ENCODE measurements at places on chromosomes 6 and 20. TPM values are rescaled to one million over a fixed set of nuclear protein-coding genes. Genes with fewer than 3 reads are reported as not detected.

Gene MYLK2
- total RNA-seq = not detected

Gene ZBTB46
- total RNA-seq = 1.7 TPM

Gene GLP1R
- total RNA-seq = not detected

Gene BPI
- not detected for total RNA-seq

Gene NRN1
- total RNA-seq = not detected

Gene HLA-DOB
- 1.0 TPM for total RNA-seq

Gene RIPPLY2
- not detected for total RNA-seq

Gene HFE
- total RNA-seq = 1.4 TPM

Gene SFTA2
- total RNA-seq = not detected

Gene LAMA5
- total RNA-seq = 50.9 TPM

Gene ADGB
- not detected for total RNA-seq

Gene ZNF76
- 9.8 TPM for total RNA-seq

Gene SGK2
- total RNA-seq = 0.93 TPM

Gene DHX16
- 43.7 TPM for total RNA-seq

Gene RBBP8NL
- 1.1 TPM for total RNA-seq

Gene ZFP64
- 58.4 TPM for total RNA-seq

Gene LGSN
- not detected for total RNA-seq

Gene CRYBG1
- 58.4 TPM for total RNA-seq

Gene NELFE
- 155 TPM for total RNA-seq

Gene SYTL3
- total RNA-seq = 1.0 TPM

Gene OPRM1
- total RNA-seq = not detected

Gene SLC22A16
- not detected for total RNA-seq
